Stimulated activated naive CD4-positive, alpha-beta T cell treated with Interleukin-2 at 50 U/mL for 16 hours (primary cell): ENCODE measurements at places on chromosomes 5 and 9.
A peak's percentile ranks its signal among the peaks of the same experiment; 100 is the strongest.

GRCh38 chr5:137269274-137269673 is 229.9 kb downstream of the SPOCK1 start:
- no peak for DNase-seq

DNA sequence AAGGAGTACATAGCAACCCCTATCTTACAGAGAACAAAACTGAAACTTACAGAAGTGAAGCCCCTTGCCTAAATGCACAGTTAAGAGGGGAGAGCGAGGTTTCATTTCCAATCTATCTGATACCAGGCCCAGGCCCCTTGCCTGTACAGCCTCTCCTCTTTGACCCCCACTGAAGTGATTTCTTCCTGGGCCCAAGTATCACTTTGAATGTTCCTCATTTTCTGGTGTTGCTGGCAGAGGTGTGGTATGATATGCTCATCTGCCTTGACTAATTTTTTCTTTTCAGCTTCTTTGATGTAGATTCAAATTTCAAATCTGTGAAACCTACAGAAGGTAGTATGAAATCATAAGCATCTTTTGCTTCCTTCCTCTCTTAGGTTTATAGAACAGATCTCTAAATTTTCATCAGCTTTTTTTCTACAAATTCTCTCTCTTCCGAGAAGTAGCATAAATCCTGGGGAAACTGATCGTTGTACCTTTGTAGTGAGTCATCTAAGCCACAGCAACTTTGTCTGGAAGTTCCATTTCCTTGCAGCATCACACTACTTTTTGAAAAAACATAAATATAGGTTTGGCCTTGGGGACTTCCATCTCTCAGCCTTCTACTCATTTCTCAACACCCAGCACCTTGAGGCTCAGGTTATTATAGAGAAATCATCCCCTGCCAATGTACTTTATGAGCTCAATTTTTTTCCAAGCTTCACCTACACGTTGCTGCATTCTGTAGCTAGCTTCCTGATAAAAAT is 402.4 kb upstream of the PTGER4 start:
- DNase-seq = peak; percentile 13

GRCh38 chr5:117679046-117679445 is 1104.4 kb upstream of the SEMA6A start:
- no peak for DNase-seq

DNA sequence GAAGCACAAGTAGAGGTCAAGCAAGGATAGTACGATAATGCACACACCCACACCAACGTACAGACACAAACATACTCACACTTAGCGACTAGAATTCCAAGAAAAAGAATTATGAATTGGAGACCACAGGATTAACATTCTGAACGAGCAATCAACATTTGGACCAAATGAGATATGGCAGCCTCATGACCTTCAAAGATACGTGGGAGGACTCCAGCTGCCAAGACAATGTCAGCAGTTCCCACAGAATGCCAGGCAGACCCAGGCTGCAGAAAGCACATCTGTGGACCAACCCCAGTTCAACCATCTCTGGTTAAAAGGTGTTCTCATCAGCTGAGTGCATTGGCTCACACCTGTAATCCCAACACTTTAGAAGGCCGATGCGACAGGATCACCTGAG is 187.6 kb upstream of the GRAMD2B start:
- DNase-seq = no peak

DNA sequence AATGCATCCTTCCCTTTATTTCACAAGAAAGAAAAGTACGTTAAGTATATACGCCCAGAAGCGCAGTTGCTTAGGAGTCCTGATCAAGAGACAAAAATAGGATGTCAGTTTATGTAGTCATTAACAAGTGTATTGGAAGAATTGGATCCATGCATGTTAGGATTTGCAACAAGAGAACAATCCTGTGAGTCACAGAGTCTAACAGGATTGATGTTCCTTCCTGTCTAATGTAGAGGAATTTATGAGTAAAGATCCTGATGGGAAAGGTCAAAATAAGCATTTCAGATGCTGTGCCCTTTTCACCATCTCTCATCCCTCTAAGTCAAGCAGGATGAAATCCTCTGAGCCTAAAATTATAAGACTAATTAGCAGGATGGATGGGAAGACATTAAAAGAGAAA is 406.0 kb upstream of the GRIA1 start:
- DNase-seq = no peak

DNA sequence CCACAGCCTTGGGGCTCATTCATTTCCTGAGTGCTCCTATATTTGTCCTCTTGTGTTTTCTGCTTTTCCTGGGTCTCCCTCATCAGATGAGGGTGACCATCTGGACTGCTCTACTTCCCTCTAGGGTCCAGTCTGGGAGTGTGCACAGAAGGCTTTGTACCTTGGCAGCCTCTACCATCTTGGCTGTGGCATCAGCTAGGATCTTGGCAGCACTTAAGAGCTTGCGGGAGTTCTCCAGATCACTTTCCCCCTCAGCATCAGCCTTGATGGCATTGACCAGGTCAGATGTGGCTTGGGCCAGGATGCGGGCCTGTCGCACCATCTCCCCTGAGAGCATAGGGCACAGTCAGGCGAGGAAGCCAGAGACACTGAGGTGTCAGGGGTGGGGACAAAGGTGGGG is 15.8 kb downstream of the TLN1 start:
- DNase-seq = no peak

DNA sequence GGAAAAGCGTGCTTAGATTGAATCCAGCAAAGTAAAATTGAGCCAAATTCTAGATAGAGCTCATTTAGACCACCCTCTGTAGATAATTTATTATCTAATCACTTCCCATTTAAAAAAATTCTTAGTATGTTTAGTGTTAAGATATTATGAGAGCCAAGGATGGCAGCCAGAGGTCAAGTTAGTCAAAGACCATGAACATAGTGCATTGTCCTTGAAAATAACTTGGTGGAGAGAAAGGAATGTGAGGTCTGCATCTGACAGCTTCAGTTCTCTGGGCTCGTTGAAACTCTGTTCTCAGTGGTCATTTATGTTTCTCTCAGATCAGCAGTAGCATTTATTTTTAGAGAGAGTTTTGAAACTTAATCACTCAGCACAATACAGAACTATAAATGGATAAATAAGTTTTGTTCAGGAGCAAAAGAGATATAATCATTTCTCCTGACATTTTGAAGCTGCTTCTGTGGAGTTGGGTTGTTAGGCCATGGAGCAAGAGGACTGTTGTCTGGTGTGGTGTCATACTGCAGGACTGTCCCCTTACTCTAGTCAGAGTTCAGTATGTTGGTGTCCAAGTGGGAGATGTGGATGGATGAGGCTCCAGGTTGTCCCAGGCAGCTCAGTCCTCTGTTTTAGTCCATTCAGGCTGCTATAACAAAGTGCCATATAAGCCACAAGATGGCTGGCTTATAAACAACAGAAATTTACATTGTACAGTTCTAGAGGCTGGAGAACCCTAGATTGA is 337.7 kb downstream of the FBXL7 start:
- no peak for DNase-seq

DNA sequence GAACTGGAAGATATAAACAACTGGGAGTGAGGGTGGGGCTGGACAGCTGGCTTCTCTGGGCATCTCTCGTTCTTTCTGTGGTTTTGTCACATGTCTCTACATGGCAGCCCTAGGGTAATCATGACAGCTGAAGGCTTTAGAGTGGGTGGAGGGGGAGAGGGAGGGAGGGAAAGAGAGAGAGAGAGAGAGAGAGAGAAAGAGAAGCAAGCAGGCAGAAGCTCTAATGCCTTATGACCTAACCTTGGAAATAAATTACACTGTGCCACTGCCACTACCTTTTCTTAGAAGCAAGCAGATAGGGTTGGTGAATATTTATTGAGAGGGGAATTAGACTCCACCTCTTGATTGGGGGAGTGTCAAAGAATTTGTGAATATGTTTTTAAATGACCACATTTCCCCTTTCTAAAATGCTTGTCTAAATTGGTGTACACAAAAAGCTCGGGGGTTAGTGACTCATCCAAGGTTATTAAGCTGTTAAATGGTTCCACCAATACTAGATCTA is 2.6 kb upstream of the DAPK1 start:
- DNase-seq = no peak

DNA sequence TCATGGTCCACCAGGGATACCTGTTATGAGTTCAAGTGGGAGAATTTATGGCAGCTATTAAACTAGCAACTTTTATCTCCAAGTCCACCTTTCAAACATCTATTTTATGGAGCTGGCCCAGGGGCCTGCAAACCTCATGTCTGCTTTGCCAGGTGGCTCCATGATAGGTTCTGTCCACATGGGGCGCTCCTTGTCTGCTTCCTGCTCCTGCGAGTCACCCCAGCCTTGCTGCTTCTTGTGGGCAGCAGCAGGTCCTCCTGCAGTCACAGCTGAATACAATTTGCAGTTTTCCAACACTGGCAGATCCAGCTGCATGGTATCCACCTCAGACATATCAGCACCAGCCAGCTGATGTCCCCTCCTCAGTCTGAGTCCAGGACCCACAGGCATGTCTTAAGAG is 39.6 kb upstream of the FRRS1L start:
- DNase-seq = no peak

DNA sequence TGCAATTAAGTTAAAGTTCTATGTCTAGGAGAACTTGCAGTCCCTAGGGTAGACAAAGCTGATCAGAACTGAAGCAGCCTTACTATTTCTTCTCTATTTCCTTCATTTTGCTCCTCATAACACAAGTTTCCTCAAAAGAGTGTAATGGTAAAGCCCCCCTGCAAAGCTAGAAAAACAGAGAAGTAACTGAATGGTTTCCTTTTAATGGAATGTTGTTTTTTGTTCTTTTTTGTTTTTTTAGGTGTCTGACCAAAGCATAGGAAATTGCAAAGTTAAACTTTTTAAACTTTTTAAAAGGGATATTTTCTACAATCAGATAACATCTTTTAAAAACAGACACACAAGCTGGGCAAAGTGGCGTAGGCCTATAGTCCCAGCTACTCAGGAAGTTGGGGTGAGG is 145.7 kb downstream of the TLE1 start:
- DNase-seq = no peak

DNA sequence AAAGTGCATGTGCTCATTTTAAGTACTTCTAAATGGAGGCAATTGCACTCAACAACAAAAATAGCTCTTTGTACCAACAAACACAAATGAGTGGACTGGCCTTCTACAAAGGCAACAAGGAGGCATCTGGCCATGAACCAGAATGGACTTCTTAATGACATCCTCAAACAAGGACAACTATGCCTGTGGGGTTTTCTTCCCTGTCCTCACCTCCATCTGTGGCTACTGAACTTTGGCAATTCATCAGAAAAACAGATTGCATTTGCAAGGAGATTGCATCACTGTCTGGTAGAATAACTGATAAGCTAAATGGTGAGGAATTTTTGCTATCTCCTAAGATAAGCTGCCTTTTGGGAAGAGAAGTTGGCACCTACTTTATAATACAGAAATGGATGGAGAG is 447.3 kb upstream of the CCNG1 start:
- DNase-seq = no peak

GRCh38 chr9:136085815-136086212 is 9.3 kb downstream of the NACC2 start:
- DNase-seq = no peak

- no peak for DNase-seq
These were observed 32.2 kb downstream of the INVS start for GRCh38 chr9:100131216-100131615.

DNA sequence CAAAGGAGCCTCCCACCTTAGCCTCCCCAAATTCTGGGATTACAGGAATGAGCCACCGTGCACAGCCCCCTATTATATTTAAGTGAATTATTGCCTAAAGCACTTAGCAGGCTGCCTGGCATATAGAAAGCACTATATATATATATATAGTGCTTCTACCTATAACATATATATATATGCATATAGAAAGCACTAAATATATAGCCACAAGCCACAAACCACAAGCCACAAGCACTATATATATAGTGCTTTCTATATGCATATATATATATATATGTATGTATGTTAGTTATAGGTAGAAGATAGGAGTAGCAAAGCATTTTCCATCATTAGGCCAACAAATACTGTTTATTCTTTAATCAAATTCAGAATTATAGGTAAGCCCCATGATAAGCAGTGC is 185.8 kb downstream of the CWC27 start:
- no peak for DNase-seq

- no peak for DNase-seq
These were observed 27.3 kb upstream of the TTC23L start for GRCh38 chr5:34811706-34812105.

DNA sequence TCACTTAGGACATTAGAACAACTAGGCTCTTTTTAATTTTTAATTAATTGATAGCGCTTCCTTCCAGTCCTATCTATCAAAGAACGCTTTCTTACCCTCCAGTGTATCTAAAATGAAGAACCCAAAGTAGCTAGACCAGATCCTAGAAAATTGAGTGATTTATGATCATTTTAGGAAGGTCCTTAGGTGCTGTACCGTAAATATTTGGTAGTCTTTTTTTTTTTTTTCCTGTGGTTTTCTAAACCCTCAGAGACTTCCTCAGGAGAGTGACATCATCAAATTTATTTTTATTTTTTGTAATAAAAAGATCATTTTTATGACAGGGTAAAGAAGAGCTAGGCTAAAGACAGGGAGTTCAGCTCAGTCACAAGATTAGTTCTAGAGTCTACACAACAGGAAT is 197.4 kb downstream of the WDR70 start:
- no peak for DNase-seq

- DNase-seq = no peak
These were observed 34.4 kb upstream of the SARDH start for GRCh38 chr9:133772581-133772980.

GRCh38 chr9:103474156-103474555 is 479.0 kb downstream of the CYLC2 start:
- DNase-seq = no peak

- DNase-seq = no peak
These were observed 11.8 kb downstream of the SURF6 start for GRCh38 chr9:133323991-133324703.

GRCh38 chr5:137822158-137822764 is 45.4 kb upstream of the MYOT start:
- no peak for DNase-seq

DNA sequence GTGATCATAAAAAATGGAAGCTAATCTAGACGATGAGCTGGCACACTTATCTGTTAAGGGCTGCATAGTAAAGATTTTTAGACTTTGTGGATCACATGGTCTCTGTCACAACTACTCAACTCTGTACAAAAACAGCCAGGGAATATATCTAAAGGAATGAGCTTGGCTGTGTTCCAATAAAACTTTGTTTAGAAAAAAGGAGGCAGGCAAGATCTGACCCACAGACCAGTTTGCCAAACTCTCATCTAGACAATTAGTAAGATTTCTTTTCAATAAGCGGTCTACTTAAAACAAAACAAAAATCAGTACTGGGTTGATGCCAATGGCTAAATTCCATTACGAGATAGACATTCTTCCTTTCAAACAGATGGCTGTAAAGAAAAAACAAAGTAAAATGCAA is 53.0 kb upstream of the RETREG1 start:
- DNase-seq = no peak

GRCh38 chr5:90845723-90846554 is 287.3 kb downstream of the ADGRV1 start:
- DNase-seq = no peak
